Natural killer cell (primary cell): ENCODE measurements at places on chromosomes 13 and 19. TPM values are rescaled to one million over a fixed set of nuclear protein-coding genes. Genes with fewer than 3 reads are reported as not detected.
A peak's percentile ranks its signal among the peaks of the same experiment; 100 is the strongest.

The PCP2 gene
- total RNA-seq = 5.4 TPM

The CUL4A gene
- total RNA-seq = 56.3 TPM

The PRR22 gene
- total RNA-seq = 2.4 TPM

The C13orf42 gene
- not detected for total RNA-seq

The CYP2F1 gene
- 4.7 TPM for total RNA-seq

The CDADC1 gene
- total RNA-seq = 32.0 TPM

The ZSWIM9 gene
- total RNA-seq = 4.0 TPM

The FBXO27 gene
- 0.38 TPM for total RNA-seq

GRCh38 chr19:32053376-32053775, 292.0 kb upstream of the ZNF507 start:
- no peak for DNase-seq

- DNase-seq = peak; percentile 53
These were observed at the start of gene KIR2DL4 for GRCh38 chr19:54803410-54803809. KIR2DL4 (plus strand) TSS chr19:54803610; CDS start chr19:54803652, 42 bp downstream.

DNA sequence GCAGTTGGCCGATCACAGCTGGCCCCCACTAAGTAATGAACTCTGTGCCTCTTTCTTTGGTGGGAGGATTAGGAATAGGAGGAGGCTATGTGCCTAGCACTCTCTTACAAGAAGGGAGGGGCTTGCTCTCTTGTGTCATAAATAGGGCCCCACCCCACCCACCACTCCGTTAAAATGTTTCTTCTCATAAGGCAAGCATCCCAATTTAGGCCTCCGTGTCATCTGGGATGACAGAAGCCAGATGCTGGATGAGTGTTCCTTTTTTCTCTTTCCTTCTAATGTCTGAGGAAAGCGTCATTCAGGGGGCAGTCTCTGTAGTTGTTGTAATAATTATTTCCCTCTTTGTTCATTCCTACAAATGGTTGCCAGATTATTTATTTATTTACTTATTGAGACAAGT, at the start of gene LIPE:
Gene LIPE (minus strand): TSS at position 76 of the 400 bp plus-strand sequence. CDS start 239 bp downstream, outside the sequence.
- DNase-seq = no peak

- DNase-seq = no peak
These were observed 128.5 kb downstream of the KDM4B start for GRCh38 chr19:5097331-5097930.

GRCh38 chr19:13952931-13953531, 722 bp downstream of the DCAF15 start:
- peak; percentile 40 for DNase-seq

- no peak for DNase-seq
These were observed 13.0 kb downstream of the FFAR2 start for GRCh38 chr19:35461060-35461459.

DNA sequence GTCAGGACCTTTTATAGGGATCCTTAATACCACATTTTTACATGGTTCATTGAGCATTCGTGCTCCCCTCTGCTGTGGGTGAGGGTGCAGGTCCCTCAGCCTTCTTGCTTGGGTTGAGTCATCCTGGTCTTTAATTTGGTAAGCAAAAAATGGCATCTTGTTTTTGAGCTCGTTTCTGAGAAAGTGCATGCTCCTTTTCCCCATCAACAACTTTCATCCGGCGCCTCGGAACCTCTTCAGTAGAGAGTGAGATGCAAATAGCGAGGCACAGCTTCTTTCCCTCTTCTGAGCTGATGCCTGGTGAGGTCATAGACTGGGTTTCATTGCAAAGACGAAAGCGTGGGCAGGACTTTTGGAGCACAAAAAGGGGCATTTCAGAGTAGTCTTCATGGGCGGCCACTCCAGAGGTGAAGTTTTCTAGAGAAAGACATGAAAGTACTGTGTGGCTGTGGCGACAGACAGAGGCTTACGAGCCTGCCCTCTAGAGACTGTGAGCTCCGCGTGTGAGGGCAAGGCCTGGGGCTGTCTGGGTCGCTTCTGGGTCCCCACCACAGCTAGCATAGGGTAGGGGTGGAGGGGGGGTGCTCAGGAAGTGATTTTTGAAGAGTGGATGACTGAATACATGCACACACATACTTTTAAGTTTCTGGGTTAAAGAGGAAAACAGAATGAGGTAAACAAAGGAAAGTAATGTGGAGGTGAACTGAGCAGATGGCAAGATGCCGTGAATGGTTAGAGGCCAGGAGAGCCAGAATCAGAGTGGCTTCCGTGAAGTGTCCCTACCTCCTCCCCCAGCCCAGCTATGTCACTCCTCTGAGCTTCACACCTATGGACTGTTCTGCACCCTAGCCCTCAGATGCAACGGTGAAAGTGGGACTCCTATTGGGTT, 44.3 kb downstream of the BBC3 start:
- DNase-seq = no peak

GRCh38 chr13:106232681-106233080, 302.8 kb downstream of the EFNB2 start:
- DNase-seq = no peak

- no peak for DNase-seq
These were observed 241.1 kb upstream of the ZNF507 start for GRCh38 chr19:32104153-32104849.

- peak; percentile 60 for DNase-seq
These were observed 7.3 kb downstream of the IFNL3 start for GRCh38 chr19:39237200-39238184.

- DNase-seq = no peak
These were observed 1201.3 kb downstream of the EFNB2 start for GRCh38 chr13:105334211-105334610.

DNA sequence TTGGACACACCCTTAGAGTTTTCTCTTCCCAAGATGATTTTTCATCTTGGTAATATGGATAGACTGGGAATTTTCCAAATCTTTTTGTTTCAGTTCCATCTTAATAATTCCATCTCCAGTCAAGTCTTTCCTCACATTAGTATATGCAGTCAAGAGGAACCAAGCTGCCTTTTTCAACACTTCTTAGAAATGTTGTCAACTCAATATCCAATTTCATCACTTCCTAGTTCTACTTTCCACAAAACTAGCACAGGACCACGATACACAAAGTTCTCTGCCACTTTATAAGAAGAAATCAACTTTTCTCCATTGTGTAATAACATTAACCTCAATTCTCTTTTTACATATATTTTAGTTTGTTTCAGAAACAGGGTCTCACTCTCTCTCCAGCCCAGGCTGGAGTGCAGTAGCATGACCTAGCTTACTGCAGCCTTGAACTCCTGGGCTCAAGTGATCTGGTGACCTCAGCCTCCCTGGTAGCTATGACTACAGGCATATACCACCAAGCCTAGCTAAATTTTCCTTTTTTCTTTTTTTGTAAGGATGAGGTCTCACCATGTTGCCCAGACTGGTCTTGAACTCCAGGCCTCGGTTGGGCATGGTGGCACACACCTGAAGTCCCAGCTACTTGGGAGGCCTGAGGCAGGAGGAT, 15.5 kb downstream of the ZNF443 start:
- no peak for DNase-seq

GRCh38 chr19:5079071-5079774, 110.3 kb downstream of the KDM4B start:
- no peak for DNase-seq

- no peak for DNase-seq
These were observed 940.0 kb downstream of the EFNB2 start for GRCh38 chr13:105595471-105595870.

DNA sequence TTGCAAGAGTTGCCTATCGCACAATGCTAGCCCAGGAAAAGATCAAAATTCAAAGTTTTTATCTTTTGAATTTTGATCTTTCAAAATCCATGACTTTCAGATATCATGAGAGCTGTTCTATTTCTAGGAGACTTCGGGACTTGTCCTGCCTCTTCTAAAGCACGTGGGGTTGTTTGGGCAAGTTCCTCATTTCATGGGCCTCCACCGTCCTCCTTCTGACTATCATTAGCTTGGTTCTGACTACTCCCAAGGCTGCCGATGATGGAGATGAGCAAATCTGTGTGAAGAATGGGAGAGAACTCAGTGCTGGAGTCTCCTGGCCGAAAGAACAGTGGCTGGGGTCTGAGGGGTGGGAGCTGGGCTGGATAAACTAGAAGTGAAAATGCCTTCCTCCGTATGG, 86.5 kb downstream of the COL4A1 start:
- no peak for DNase-seq
